ENCODE measurements at places on chromosomes 5 and 9.

DNA sequence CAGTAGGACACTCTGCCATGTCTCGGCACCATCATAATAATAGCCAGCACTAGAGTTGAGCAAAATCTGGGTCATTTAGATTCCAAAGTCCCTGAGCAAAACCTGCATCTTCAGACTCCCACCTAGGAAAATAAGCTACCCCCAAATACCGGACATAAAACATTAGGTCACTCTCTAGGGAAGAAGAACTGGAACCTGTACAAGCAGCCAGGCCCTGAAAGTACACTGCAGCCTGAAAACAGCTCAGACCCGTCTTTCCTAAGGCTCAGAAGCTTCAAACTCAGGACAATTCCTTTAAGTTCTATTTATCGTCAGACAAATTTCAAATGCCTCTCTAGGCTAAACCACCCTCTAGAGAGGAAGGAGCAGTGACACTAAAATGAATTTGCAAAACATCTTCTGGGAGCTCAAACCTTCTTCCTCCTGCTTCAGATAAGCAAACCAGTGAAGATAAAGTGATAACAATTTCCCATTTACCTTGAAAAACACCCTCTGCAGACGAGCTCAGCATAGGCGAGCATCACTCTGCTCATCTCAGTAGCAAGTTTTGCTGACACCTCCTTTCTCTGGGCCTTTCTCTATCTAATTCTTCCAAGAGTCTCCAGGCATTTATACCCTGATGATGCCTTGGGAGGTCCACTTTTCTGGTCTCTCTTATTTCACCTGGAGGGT is 34.0 kb downstream of the ADAM19 start:
- DNase-seq: no peak

DNA sequence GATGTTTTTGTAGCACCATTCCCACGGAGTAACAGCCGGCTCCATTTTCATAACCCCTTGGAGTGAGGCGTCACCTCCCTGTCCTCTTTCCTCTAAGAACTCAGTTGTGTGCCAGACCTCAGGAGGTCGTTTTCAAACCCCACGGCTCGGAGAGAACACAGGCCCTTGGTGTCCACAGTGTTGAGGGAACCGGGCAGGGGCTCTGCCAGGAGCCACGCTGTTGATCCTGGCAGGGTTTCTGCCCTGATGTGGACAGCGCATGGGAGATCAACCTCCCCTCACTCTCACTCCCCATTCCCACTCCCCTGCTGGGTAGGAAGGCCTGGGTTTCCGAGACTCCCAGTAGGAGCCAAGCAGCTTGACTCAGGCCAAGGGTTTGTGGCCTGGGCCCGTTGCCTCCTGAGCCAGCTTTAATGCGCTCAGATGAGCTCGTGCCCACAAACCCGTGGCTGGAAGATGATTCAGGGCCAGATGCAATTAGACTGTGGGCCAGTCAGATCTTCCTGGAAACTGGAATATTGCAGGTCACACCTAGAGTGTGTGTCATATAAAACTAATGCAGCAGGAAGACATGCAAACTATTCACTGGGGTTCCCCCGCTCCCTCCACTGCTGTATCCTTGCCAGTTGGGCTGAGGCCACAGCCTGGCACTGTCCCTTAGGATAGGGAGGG is 133.4 kb downstream of the SLC12A2 start:
- peak; percentile 29 for DNase-seq

DNA sequence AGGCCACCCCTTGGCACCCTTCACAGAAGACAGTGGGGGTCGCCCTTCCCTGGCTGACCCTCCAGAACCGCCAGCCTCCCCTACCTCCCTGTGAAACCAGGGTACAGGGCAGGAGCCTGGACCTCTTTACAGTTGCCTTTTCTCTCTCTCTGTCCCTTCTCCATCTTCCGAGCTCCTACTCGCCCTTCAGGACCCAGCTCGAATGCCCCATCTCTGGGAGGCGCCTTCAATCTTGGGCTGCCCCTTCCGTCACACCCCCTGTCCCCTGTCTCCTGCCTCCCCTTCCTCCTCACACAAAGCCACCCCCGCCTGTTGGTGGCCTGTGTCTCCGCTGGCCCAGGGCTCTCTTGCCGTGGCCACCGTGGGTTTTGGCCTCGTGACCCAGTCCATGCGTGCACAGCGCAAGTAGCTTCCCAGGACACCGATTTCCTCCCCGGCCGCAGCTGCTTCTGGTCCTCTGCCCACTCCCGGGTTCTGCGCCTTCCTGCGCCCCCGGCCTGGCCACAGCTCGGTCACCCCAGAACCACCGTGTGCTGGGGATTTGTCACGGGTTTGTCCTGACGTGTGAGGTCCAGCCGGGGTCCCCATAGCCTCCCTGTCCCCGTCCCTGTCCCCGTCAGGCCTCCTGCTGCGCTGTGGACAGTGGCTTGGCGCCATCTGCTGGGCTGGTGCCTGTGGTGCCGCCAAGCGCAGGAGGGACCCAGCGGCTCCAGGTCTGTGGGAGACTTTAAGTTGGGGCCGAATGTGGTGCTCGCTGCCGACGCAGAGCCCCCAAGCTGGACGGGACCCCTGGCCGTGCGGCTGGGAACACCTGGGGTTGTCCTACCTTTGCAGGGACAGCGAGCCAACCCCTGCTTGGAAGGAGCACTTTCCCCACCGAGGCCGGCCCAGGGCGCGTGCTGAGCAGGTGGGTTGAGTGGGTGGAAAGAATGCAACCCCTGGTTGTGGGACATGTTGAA is 4.0 kb upstream of the TMEM250 start:
- DNase-seq: no peak

DNA sequence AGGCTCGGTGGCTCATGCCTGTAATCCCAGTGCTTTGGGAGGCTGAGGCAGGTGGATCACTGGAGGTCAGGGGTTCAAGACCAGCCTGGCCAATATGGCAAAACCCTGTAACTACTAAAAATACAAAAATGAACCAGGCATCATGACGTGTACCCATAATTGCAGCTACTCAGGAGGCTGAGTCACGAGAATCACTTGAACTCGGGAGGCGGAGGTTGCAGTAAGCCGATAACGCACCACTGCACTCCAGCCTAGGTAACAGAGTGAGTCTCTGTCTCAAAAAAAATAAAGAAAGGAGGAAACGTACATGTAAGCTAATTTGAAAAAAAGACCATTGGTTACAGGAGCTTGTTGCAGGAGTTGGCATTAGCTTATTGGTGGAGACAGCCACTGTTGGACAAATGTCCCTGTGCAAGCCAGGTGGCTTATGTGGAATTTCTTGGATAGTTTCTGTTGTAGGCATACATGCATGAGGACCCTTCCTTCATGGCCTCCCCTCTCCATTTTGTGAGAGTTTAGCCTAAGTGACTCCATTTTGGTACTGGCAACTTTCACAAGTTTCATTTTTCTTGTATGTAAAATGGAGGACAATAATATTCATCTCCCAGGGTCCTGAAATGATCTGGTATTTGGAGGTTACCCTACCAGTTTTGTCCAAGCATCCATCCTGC is 16.8 kb upstream of the RAB14 start:
- no peak for DNase-seq

DNA sequence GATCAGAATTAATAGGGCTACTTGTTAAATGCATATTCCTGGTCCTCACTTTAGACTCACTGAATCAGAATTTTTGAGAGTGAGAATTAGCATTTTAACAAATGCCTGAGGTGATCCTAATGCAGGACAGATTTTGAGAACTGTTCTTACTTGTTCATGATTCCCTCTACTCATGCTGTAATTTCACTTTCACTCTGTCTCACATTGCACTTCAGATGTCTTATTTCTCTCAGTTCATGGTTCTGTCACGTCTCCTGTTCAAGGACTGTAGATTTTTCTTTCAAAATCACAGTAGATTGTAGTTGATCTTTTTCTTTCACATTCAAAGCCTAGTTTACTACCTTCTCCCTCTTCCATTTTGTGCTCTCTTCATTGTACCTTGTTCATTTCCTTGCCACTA is 54.3 kb downstream of the ADGRV1 start:
- DNase-seq: no peak

- no peak for DNase-seq
Observed at GRCh38 chr9:136521537-136521936, 24.3 kb downstream of the NOTCH1 start.

- DNase-seq: no peak
Observed at GRCh38 chr9:104970271-104970987, 42.5 kb upstream of the ABCA1 start.
